T-helper 1 cell (primary cell): ENCODE measurements at places on chromosomes 1 and 21.

DNA sequence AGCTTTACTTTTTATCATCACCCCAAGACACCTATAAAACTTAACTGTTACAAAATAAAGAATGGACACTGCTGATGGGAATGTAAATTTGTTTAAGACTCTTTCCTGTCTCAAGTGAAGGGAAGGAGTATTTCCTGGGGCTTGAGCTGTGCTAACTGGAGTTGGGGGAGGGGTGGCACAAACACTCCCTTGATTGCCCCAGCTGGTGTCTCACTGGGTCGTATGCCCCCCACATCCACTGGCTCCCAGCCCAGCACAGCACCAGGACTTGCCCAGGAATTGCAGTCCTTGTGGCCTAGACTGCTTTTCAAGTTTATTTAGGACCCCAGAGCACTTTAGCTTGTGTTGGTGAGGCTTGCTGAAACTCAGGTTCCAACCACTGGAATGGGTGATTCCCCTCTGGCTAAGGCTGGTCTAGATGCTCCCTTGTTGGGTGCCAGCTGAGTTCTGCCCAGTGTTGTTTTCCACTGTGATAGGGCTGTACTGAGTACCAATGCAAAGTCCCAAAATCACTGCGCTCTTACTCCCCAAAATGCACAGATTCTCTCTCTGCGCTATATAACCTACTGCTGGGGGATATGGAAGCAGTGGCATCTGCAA is 49.1 kb upstream of the DR1 start:
- no peak for DNase-seq

GRCh38 chr1:67053535-67053784 is 488 bp downstream of the SLC35D1 start:
- peak; percentile 19 for DNase-seq

- DNase-seq = no peak
Observed at GRCh38 chr1:170669586-170670530, 5.9 kb downstream of the PRRX1 start.

GRCh38 chr21:29953072-29953471 is 13.3 kb upstream of the GRIK1 start:
- no peak for DNase-seq

DNA sequence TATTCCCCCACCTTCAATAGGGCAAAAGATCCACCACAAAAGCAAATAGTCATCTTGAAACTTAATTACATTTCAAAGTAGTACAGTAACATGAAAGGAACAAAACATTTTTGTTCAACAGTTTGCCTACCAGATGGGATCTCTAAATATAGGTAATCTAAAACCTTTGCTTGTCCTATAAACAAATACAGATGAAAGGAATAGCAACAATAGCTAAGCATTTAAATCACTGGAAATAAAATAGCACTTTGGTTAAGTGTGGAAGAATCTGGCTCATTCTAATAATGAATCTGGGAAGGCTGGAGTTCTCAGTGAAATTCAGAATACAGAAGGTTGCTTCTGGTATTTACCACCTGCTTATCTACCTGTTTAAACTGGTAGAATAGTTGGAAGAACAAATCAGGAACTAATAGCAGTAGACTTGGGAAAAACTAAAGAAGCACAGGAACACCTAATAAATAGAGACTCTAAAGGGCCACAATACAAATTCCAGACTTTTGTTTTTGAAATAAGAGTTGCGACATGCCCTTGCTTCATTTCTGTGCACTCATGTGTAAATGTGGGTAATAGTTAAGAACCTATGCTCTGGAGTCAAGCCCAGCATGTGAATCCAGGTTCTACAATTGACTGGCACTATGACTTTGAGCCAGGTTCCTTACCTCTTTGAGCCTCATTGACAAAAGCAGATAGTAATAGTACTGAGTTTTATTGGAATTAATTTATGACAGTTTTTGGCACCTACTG is 2.3 kb upstream of the LYPLAL1 start:
- DNase-seq = no peak

DNA sequence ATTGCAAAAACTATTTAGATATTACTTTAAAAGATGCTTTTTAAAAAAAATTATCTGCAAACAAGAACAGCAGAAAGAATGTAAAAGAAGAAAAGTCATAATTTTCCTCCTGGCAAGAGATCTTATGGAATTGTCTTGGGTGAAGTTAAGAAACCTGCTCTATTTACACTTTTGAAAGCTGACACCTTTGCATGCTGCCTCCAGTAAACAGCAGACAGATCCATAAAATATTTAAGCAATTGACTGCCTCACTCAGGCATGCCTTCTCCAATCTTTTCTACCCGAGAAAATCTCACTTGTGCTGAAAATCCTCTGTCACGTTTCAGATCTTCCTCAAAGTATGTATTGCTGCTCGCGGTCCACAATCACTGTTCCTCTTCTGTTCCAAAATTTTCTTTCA is 107.9 kb upstream of the ZP4 start:
- DNase-seq = no peak

DNA sequence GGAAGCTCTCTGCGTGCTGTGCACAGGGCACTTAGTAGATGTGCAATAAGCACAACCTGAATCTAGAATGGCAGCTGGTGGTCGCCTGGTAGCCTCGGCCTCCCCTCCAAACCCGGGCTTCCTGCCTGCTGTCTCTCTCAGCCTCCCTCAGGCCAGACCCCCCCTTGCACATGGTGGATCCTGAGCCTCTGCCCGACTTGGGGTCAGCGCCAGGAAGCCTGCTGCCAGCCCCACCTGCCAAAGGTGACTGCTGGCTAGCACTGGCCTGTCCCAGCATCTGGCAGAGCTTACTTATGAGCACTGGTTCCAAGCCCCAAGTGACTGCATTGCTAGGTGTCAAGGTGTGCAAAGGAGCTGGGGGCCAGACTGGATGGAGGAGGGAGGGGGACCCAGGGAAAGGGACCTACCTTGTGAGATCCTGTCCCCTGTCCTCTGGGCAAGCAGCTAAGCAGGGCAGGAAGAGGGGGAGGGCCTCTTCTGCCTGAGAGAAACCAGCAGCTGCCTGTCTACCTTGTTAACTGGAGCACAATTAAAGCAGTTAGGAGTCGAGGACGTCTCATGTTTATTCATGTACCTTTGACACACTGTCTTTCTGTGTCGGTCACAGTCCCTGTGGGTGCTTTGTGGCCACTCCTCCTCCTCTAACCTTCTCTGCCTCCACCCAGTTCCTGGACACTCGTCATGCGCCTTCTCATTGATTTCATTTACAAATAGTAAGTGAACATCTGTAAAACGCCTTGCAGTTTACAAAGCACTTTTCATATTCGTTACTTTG is 100.9 kb downstream of the DDX20 start:
- no peak for DNase-seq

- no peak for DNase-seq
Observed at GRCh38 chr1:220457957-220458609, 69.9 kb upstream of the MARK1 start.

GRCh38 chr1:155946633-155947219 is 5.3 kb downstream of the RXFP4 start:
- no peak for DNase-seq

DNA sequence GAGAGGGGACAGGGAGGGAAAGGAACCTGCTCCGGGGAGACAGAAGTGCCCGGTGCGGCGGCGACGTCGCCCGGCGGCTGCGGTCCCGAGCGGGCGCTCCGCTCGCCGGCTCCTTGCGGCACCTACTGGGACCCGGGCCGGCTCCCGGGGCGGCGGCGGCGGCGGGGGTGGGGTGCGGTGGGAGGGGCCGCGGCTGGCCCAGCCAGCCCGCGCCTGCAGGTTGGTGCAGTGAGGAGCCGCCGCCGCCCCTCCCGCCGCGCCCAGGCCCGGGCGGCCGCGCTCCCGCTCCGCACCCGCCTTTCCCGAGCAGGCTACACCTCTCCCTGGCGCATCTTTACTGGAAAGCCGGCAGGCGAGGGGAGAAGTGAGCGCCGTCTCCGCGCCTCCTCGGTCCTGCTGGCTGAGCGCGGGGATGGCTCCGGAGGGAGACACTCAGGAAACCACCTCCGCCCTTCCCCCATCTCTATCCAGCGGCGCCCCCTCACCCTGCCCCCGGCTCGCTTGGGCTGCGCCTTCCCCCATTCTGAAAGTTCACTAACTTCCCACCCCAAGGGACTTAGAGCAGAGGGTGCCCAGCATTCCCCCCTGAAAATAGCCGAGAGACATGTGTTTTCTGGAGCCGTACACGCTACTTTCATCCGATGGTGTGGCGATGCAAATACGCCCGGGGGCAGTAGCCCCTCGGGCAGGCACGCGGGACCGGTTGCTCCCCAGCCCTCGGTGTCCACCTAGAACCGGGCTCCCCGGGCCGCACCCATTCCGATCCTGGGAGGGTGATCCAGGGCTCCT is at the start of gene PLD5:
TSS of gene PLD5 (minus strand) at position 127 of the 789 bp plus-strand sequence.
- DNase-seq = no peak

DNA sequence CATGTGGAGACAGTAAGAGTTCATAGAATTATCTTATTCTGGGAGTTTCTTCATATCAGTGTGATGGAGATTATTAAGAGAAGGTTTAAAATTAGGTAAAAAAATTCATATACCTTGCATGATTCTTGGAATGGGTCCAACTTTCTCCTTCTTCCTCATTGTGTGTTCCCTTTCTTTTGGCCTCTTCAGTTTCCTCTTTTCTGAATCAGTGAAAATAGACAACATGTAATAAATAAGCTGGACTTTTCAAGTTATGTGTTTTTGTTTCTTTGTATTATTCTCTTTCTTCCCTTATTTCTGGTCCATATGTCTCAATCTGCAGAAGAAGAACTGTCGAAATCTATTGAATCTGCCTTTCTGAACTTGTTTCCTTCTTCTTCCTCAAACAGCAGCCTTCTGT is 30.5 kb downstream of the C4BPA start:
- no peak for DNase-seq

- no peak for DNase-seq
Observed at GRCh38 chr21:32096411-32096810, 182.4 kb downstream of the MIS18A start.

GRCh38 chr1:5189384-5189783 is 535.0 kb downstream of the AJAP1 start:
- no peak for DNase-seq

DNA sequence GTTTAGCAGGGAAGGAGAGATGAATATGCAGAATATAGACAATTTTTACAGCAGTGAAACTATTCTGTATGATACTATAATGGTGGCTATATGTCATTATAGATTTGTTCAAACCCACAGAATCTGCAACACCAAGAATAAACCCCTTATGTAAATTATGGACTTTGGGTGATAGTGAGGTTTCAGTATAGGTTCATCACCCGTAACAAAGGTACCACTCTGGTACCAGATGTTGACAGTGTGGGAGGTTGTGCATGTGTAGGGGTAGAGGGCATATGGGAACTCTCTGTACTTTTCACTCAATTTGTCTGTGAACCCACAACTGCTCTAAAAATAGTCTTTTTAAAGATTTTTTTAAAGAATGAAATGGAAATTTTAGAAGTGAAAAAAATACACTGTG is 29.9 kb upstream of the PRDX6 start:
- DNase-seq = no peak

GRCh38 chr1:175862408-175862807 is 119.0 kb upstream of the TNR start:
- no peak for DNase-seq

DNA sequence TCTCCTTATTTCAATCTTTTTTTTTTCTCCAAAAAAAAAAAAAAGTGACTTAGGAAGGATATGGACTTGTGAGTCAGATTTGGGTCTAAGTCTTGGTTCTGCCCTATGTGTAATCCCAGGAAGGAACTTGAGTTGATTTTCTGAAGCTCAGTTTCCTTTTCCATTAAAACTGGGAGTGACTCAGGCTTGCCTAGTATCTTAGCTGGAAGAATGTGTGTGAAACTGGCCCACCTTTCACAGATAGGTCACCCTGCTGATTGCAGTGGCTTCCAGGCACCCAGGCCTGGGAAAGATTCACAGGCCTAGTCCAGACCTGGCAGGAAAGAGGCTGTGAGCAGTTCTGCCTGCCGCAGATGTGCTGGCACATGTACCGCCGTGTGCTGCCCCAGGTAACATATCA is 218.3 kb upstream of the HOOK1 start:
- no peak for DNase-seq

GRCh38 chr1:96360036-96360795 is 361.4 kb upstream of the PTBP2 start:
- no peak for DNase-seq

GRCh38 chr1:107883562-107883961 is 81.4 kb downstream of the VAV3 start:
- DNase-seq = no peak

DNA sequence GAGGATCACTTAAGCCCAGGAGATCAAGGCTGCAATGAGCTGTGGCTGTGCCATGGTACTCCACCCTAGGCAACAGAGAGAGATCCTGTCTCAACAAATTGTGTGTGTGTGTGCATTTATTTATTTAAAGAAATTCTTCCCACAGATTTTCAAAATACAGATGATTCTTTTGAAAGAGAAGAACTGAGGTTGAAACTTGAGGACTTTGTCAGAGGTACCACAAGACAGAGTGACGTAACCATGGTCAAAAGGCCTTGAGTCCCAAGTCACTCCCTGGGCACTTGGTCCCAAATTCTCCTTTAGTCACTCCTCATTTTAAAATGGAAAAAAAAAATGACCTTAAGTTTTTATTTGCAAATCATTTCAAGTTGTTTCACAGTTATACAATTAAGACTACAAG is 57.4 kb downstream of the TIAM1 start:
- DNase-seq = no peak

DNA sequence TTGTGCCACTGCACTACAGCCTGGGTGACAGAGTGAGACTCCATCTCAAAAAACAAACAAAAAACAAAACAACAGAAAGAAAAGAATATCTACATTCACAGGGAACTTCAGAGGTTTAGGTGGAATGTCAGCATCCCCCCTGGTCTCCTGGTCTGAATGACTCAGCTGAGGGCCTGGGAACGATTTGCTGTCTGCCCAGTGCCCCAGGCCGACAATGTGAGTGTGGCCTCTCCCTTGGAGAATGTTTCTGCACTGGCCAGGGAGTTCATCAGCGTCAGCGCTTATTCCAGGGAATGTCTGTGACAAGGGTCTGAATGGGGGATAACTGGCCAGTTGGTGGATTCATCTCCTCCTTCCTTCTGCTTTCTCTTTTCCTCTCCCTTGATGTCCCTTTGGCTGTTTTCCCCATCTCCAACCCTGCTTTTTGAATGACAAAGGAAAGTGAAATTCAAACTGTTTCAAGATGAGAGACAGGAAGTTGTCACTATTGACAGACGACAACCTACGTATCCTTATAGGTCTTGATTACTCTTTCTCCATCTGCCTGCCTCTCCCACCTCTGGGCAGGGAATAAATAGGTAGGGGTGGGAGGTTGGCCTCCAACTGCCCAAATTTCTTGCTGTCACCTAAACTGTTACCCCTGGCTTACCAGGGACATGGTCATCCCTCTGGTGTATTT is 213.1 kb downstream of the HHAT start:
- no peak for DNase-seq

DNA sequence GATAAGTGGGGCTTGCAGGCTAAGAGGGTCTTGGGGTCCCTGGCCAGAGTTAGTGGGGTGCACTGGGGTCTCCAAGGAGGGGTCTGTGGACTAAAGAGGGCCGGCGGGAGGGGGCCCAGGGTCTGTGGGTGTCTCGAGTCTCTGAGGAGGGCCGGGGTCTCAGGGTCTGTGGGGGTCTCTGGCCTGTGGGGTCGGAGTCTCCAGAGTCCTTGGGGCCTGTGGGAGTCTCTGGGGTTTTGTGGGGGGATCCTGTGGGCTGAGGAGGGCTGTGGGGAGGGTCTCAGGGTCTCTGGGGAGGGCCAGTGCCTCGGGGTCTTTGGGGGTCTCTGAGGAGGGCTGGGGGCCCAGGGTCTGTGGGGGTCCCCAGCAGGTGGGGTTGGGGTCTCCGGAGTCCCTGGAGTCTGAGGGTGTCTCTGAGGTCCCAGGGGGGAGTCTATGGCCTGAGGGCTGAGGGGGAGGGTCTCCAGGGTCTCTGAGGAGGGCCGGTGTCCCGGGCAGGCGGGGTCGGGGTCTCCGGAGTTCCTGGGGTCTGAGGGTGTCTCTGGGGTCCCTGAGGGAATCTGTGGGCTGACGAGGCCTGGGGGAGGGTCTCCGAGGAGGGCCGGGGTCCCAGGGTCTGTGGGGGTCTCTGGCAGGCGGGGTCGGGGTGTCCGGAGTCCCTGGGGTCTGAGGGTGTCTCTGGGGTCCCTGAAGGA is 628 bp upstream of the PLEKHM2 start:
- no peak for DNase-seq
